Stimulated activated CD4-positive, alpha-beta T cell treated with anti-CD3 and anti-CD28 coated beads, Interleukin-1b, Interleukin-23, amount 100 ng/mL, for 1 hour (primary cell): ENCODE measurements at places on chromosomes 5 and 9.

- no peak for DNase-seq
Observed at GRCh38 chr5:143374496-143375217, 28.8 kb downstream of the NR3C1 start.

DNA sequence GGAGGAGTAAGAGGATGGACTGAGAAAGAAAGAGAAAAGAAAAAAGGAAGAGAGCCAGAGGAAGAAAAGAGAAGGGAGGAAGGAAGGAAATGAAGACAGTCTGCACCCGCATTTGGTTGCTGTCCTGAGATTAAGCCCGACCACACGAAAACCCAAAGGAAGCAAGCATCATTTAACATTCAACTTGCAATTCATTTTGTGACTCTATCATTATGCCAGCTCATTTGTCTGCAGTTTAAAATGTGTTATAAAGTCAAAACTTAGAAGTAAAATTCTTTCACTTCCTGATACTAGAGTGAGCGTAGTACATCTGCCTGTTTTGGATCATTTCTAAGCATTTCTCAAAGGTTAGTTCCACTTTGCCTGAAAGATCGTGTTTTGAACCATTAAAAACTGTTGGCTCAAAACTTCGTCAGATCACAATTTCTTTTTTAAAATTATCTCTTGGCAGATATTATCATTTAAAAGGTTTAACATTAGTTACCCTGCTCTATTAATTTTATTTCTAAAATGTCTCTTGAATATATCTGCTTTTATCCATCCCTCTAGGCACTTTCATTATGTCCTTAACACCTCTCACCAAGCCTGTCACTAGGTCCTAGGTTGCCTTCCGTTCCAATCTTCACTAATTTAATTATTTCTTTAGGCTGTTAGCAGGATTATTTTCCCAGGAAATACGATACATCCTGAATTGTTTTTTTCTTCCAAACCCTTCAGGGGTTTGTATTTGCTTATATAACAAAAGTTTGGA is 240.9 kb downstream of the TLE4 start:
- no peak for DNase-seq

DNA sequence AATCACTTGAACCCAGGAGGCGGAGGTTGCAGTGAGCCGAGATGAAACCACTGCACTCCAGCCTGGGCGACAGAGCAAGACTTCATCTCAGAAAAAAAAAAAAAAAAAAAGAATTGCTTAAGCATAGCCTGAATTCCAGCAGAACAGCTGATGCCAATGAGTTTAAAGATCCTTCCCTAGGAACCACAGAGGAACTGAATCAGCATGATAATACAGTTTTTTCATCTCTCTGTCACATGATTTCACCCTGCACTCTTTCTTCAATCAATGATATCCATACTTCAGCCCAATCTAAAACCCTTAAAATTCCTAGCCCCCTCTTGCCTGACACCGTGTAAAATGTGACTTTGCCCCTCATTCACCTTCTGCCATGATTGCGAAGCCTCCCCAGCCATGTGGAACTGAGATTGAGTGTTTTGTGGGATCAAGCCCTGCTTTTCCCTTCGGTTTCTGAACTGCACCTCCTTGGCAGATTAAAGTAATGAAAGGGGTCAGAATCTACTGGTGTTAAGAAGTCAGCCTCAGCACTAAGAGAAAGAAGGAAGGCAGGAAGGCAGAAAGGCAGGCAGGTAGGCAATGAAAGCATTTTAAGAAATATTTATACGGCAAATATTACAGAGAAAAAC is 20.9 kb upstream of the DMXL1 start:
- DNase-seq: no peak

DNA sequence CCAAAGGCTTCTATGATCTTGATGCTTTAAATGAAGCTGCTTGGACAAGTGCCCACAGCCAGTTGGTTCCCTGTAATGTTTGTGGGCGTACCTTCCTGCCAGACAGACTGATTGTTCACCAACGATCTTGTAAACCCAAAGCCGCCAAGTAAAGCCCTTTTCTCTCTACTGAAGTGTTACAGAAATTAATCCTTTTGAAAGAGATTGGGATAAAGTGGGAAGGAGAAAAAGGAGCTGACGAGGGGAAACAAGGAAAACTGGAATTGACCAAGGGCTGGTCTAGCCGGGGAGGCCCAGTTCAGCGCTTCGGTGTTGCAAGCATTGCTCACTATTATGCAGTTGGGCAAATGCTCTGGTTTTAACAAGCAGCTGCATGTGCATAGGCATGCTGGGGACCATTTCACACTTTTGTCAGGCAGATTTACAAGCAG is 53.2 kb downstream of the ZNF474 start:
- no peak for DNase-seq

DNA sequence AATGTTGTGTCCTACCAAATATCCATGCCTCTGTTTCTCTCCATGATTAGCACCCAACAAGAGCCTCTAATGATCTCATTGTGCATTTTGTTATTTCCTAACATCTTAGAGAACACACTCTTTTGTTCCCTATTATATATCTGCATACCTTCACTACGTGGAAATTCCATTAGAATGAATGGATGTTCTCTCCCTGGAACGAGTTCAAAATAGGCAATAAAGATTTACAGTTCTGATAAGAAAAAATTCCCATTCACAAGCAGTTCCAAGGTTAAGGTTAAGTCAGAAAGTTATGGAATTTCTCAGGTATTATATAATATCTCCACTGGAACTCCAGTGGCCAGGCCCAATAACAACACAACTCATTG is 83.7 kb downstream of the TRPM6 start:
- DNase-seq: no peak

DNA sequence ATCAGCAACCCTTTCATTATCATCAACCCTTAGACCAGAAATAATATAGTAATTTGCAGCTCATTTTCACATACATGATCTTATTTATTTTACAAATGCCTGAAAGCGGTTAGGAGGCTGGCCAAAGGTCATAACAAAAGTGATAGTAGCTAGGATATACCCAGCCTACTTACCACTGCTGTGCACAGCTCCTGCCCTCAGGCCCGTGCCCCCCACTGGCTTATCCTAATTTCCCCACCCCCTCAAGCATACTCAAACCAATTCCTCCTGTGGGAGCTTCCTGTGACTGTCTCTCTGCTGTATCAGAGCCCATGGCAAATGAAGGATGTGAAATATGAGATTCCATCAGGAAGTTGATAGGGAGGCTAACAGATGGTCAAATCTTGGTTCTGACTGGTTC is 14.8 kb downstream of the FAM219A start:
- no peak for DNase-seq

GRCh38 chr9:108049671-108050494 is 560.3 kb upstream of the KLF4 start:
- DNase-seq: no peak

DNA sequence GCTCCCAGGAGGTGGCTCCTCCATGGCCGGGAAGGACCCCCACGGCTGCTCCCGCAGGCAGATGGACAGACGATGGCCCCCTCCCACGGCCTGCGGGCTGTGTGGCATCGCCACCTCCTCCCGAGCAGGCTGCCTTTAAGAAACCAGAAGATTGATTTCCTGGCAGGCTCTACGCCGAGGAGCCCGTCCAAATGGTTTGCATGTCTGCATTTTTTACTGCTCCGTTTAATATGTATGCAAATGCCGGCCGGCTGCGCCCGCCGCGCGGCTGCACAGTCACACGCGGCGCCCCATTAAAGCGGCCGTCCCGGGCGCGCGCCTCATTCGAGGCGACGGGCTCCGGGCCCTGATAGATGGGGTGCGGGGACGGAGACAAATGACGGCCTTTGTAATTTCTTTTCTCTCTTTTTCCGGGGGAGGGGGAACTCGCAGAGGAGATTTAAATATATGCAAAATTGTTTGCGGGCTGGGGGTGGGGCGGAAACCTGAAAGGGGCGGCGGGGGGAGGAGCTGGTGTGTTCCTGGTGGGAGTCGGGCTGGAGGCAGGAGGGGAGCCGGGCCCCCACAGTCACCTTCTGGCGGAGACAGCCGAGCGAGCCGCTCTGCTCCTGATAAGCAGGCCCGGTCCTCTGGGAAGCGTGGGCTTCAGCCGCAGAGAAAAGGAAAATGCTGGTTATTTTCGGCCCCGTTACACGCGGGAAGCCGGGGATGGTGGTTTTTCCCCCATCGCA is 158.7 kb upstream of the IER5L start:
- DNase-seq: no peak

DNA sequence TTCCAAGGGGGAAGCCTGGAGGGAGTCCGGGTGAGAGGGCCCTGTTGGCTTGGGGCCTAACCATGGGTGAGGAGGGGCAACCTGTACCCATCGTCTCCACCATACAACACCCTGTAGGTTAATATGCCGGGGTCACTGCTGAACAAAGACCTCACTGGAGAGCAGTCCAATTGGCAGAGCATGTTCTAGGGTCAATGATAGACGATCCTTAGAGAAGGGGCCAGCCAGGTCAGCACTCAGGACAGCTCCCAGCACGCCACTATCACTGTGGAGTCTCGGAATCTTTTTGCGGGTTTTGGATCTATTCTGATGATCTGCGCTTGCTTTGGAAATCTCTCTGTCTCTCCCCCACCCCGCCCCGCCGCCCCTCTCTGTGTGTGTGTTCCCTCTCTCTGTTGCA is 218.4 kb upstream of the MVB12B start:
- no peak for DNase-seq

DNA sequence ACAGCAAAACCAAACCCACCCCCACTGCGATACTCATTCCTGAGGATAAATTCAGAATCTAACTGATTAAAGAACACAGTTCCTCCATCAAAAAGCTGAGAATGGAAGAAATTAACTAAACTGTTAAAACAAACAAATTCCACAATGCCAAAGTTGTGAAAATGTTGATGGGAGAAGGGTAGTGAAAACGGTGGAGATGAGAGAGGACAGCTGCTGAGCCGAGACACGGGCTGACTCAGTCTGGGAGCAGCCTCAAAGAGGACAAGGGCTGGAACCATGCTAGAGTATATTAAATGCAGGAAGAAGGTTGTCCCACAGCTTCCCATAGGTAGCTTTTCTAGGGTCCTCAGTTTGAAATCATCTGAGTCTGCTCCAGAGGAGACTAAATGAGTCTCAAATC is 14.3 kb downstream of the ADAMTS12 start:
- no peak for DNase-seq

DNA sequence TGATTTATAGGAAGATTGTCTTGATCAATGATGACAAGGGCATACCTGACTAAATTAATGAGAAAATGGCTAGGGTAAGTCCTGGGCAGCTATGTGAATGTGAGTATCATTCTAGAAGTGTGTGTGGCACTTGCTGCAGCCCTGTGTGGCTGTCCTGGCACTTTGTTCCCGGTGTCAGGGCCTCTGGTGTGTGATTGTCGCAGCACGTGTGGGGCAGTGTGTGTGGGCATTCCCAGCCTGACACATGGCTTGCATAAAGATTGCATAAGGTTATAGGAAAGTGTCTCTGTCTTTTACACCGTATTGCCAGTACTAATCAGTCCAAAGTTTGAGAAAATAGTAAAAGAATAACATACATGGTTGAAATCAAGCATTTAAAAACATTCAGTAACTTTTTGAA is 74.4 kb downstream of the TRIO start:
- no peak for DNase-seq

DNA sequence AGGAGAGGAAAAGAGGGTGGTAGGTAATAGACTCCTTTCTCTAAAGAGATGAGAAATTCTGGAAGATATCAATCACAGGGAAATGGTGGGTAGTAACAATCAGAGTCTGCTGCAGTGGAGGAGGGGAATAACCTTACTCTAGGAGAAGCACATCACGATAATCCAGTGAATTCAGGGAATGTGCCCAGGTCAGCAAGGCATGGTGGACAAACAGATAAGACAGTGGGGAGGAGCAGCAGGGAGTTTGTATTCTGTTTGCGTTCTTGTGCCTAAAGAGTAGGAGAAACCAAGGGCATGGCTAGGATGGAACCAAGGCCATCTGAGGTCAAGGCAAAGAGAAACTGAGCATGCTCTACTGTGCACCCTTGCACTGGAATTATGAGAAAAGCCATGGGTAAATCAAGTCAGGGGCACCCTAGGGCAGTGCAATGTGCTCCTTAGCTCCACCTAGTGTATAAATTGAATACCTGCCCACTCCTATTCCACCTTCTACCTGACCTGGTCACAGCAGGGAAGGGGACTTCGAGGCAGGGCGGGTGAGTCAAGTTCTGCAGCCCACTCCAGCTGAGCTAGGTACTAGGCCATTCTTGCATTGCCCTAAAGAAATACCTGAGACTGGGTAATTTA is 31.6 kb downstream of the RETREG1 start:
- no peak for DNase-seq

DNA sequence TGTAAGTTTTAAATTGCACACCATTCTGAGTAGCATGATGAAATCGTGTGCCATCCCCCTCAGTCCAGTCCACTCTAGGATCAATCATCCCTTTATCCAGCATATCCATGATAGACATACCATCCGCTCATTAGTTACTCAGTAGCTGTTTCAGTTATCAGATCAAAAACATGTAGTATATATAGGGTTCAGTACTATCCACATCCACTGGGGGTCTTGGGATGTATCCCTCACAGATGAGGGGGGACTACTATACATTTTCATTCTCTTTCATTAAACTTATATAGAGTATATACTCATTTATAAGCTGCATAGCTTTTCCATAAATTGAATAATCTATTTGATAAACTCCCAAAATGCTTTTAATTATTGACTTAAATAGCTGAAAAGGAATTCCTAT is 67.6 kb downstream of the MEIKIN start:
- no peak for DNase-seq

GRCh38 chr5:8895599-8895998 is 650.3 kb downstream of the SEMA5A start:
- DNase-seq: no peak

- DNase-seq: no peak
Observed at GRCh38 chr9:34709196-34709978, 549 bp downstream of the CCL21 start.

DNA sequence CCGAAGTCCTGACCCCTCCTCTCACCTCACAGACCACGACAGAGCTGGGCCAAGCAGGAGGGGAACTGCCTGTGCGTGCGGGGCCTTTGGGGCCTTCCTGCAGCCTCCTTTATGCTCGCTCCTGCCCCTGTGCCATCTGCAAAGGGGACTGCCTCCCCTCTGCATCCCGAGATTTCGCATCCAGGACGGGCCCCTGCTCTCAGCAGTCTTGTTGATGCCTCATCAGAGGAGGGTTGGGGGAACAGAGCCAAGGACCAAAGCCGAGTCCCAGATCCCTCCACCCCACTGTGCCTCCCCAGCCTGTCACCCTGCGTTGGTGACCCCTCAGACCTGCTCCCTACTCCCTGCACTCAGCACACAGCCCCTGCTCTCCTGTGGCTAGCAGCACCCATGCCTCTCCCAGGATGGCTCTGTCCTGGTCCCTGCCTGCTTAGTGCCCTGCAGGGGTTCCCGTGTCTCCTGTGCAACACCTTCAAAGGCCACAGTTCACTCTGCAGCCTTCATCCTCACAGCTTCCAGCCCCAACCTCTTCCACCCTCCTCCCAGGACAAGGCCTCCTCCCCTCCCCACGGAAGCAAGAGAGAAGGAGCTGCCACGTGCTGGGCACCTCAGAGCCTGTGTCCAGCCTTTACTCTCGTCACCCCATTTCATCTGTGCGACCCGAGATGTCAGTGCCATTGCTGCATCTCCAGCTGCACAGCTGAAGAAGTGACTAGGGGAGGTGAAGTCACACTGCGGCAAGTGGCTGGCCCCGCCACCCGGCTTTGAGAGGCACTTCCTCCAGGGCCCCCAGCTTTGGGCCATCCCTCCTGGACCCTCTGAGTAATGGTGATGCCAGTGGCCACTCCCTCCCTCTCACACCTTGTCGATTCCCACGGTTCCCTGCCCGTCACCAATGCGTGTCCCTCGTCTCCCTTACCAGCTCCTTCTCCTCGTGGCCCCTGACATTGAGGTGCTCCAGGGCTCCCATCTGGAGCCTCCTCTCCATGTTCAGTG is 62.6 kb upstream of the LRRTM2 start:
- DNase-seq: no peak

- DNase-seq: no peak
Observed at GRCh38 chr5:140321796-140322195, 18.9 kb upstream of the PFDN1 start.

- DNase-seq: no peak
Observed at GRCh38 chr5:5066276-5067186, 73.6 kb upstream of the ADAMTS16 start.
